Umbilical cord (tissue), 2 donors: ENCODE measurements at places on chromosomes 11 and 22. TPM values are rescaled to one million over a fixed set of nuclear protein-coding genes. Genes with fewer than 3 reads are reported as not detected.

- DNase-seq: no peak
Measured at GRCh38 chr11:4066910-4067309, 27.7 kb upstream of the RRM1 start.

- peak; percentile 40 for DNase-seq
Measured at GRCh38 chr11:112226831-112227401, 688 bp downstream of the PTS start.

DNA sequence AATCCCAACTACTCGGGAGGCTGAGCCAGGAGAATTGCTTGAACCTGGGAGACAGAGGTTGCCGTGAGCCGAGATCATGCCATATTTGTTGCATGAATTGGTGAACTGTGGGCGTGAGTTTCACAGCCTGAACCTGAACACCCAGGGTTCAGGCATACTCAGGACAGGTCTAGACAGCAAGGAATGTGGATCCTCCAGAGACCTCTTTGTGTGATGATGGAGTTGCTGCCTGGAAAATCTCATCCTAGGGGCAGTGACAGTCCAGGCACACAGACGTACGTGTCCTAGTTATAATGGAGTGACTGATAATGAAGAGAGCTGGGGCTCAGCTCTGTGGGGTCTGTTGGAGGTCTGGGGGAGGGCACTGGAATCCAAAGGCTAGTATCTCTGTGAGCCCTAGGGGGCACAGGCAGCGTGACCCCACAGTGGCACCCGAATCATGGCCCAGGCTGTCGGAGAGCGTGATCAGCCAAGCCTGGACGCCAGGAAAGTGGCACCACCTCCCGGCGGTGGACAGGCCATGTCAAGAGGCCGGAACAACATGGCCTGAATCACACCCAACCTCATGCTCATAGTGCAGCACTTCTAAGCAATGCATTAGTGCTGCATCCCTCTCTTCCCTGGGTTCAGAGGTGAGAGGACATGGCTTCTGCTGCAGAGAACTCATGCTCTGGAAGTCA, 31.7 kb downstream of the RIBC2 start:
- no peak for DNase-seq

DNA sequence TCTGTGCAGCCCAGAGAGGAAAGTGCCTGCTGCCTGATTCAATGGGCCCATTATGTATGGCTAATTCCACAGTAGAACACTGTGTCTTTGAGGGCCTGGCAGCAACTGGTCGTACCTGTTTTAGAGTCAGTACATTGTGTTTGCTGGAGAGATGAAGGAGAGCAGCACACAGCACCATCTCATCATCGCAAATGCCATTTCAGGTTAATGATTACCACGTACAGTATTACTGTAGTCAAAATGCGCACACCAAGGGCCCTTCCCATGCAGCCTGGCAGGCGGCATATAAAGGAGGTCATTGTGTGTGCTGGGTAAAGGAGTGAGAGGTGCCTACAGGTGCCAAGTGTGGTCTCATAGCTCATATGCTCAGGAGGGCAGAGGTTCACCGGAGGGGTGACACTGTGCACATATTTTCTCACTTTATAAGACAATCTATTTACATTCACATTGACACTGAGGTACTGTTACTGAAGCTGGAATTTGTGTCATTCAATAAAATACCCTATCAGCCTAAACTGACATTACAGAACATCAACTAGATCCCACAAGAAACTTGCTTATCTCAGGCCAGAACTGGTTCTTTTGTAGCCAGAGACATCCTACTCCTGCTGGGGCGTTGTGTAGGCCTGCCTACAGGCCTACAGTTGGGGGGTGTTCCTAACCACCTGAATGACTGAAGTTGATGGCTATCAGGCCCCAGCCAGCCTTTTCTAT, 90.4 kb downstream of the APIP start:
- no peak for DNase-seq

DNA sequence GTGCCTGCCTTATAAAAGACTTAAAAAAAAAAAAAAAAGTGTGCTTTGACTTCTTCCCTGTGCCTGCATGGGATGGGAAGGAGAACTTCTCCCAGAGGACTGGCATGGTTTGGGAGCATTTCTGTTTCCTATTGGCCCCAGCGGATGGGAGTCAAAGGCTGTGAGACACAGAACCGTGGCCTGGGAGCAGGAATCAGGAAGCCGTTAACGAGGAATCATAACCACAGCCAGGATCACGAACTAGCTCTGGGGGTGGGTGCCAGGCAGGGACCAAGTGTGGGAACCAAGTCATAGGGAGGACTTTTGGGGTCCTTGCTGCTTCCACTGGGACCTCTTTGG, 526 bp downstream of the C1QTNF6 start:
- DNase-seq: peak; percentile 57

- DNase-seq: no peak
Measured at GRCh38 chr22:20859615-20860014, 808 bp downstream of the SNAP29 start.

DNA sequence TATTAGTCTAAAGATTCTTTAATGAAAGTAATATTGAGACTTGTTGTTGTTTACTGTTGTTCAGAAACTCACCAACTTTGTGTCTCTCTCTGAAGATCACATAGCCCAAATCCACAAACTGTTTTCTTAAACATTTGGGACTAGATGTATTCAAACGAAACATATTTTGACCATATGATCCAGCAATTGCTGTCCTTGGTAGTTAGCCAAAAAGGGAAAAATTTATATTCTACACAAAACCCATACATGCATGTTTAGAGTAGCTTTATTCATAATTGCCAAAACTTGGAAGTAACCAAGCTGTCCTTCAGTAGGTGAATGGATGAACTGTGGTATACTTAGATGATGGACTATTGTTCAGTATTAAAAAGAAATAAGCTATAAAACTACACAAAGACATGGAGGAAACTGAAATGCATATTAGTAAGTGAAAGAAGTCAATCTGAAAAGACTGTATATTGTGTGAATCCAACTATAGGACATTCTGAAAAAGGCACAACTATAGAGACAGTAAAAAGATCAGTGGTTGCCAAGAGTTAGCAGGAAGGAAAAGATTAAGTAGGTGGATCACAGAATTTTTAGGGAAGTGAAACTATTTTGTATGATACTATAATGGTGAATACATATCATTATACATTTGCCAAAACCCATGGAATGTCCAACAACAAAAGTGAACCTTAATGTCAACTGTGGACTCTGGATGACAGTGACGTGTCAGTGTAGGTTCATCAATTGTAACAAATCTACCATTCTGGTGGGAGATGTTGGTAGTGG, 442.9 kb downstream of the INSC start:
- DNase-seq: no peak

DNA sequence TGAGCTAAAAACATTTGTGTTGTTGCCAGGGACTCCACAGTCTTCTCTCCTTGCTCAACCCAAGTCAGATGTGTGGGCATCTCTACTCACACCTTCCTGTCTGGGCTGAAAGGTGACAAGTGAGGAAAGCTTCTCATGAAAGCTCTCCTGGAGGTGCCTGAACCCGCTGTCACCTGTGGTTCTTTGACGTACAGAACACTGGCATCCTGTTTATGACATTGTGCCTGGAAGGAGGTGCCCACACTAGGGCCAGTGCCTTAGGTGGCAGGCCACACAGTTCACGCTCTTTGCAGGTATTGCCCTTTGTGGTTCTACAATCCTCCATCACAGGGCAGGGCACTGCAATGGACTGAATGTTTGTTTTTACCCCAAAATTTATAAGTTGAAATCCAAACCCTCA, 108.5 kb downstream of the CD44 start:
- DNase-seq: no peak

GRCh38 chr11:77287136-77287535, 14.3 kb downstream of the GDPD4 start:
- DNase-seq: no peak

DNA sequence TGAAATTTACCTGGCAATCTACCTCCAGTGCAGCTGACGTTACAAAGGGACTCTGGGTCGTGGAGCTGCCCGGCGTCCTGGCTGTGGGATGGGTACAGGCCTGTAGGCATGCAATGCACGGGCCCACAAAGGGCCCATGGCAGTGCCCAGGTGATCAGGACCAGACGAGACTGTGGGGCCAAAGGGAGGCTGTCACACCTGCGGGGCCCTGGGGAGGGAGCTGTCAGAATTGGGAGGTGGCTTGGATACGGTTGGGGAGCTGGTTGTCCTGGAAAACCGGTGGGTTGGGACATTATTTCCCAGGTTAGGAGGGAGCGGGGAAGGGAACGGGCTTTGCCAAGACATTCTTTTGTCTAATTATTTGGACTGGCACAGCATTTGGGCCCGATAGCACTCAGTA, 958.5 kb downstream of the BRD1 start:
- no peak for DNase-seq

DNA sequence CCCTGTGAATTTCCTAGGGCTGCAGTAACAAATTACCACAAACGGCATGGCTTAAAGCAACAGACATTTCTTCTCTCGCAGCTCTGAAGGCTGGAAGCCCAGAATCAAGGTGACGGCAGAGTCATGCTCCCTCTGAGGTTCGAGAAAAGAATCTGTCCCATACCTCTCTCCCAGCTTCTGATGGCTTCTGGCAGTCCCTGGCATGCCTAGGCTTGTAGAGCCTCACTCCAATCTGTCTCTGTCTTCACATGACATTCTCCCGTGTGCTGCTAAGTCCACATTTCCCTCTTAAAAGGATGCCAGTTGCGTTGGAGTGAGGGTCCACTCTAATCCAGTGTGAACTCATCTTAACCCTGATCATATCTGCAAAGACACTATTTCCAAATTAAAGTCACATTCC, 116.2 kb downstream of the NECTIN1 start:
- no peak for DNase-seq

DNA sequence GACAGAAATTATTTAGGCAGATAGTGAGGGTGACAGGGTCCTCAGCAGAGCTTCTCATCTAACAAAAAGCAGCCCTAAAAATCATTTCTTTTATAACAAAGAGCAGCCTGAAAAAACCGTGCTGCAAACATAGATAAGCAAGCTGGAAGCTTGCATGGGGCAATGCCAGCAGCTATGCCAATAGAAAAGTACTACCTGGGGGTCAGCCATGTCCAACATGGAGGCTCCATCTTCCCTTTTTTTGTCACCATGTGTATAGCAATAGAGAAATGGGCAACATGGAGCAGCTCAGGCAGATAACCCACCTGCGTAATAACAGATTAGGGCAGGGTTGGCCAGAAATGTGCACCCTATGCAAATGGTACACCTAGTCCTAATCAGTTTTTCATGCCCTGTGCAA, 57.4 kb upstream of the IGLL5 start:
- DNase-seq: no peak

- DNase-seq: no peak
Measured at GRCh38 chr11:130854483-130854882, 61.8 kb downstream of the SNX19 start.

DNA sequence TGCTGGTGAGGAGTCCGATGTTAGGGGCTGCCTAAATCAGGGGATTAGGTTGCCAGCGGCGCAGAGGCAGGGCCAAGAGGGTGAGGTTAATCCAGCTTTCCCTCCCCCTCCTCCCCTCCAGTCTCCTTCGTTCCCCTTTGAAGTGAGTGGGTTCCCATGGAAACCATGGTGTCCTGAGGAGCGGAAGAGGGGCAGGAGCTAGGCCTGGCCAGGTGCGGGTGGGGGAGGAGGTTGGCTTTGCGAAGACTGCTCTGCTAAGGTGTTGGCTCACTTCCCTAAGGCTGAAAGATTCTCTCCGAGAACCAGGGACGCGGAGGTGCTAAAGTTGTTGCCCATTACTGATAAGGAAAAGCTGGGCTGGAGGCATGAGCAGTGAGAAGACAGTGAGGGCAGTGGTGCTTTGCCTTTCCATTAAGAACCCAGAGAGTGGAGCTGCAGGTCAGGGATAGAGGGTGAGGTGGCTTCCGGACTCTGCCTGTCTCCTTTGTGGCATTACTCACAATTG, 124.6 kb downstream of the FEZ1 start:
- DNase-seq: peak; percentile 47

GRCh38 chr11:75236062-75236461, 4.5 kb upstream of the TPBGL start:
- no peak for DNase-seq

- peak; percentile 28 for DNase-seq
Measured at GRCh38 chr22:31451709-31452571, 37.7 kb downstream of the EIF4ENIF1 start.

DNA sequence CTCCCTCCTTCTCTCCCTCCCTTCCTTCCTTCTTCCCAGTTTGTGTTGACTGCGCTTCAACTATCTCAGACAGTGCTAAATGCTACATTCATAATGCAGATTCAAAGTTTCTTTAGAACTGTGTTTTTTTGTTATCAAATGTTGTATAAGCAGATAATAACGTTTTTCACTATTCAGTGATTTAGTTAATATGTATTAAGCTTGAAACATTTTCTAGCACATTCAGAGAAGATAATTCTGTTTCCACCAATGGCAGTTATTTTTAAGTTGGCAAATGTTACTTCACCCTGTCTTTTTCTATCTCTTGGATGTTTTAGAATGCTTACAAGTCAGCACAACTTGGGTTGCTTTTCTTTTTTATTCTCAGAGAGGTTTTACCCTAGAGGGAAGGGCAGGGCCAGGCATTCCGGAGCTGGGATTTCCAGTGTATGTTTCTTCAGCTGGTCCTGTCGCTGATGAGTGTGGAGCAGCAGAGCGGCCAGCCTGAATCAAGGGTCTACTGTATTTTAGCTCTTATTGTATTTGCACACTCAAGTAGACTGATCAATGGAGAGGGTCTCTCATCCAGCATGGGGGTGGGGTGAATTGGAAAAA, 162.3 kb upstream of the ARHGAP20 start:
- DNase-seq: peak; percentile 57

GRCh38 chr11:18463439-18463838, 7.8 kb downstream of the LDHAL6A start:
- no peak for DNase-seq

DNA sequence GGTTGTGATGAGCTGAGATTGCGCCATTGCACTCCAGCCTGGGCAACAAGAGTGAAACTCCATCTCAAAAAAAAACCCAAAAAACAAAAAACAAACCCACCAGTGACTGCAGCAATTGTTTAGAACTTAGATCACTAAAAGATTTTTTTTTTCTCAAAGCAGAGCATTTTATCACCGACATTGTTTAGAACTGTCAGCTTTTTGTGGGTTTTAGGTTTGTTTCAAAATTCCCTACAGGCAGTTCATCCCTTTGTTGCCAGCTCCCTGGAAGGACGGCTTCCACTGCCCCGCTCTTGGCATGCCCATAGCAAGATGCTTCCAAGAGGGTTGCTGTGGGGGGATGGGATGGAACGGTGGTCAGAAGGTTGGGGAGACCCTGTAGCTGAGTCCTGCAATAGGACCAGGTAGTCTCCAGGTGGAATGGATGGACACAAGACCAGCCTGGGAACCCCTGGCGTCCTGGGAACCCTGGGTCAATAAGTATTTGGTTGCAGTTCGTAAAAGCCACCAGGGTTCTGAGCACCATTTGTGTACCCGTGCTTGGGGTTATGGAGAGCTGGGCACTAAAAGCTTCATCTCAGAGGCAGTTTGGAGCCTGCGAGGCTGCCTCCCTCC, 46.7 kb downstream of the TSPAN18 start:
- DNase-seq: no peak

Gene CCDC73
- 4.1 TPM for total RNA-seq

Gene YAP1
- total RNA-seq: 306 TPM

Gene MRGPRX4
- 0.96 TPM for total RNA-seq

Gene UBQLN3
- 2.6 TPM for total RNA-seq

Gene MS4A12
- not detected for total RNA-seq

Gene KRTAP5-7
- total RNA-seq: not detected

Gene OR8K5
- total RNA-seq: 6.0 TPM
